Keratinocyte (primary cell): ENCODE measurements at places on chromosomes 12 and 14. TPM values are rescaled to one million over a fixed set of nuclear protein-coding genes. Genes with fewer than 3 reads are reported as not detected.

Gene HCAR2
- polyA plus RNA-seq: 8.8 to 30.1 TPM (median 18.3 TPM) in 3 replicates

- H3K27me3 ChIP-seq: no peaks in the 10 kb centered on the region
- H3K36me3 ChIP-seq: no peaks in the 10 kb centered on the region
- H3K27ac ChIP-seq: no peak overlapping the region
- no peak for DNase-seq
- H3K4me3 ChIP-seq: no peak overlapping the region
Observed at GRCh38 chr12:89507015-89507824, 17.4 kb downstream of the GALNT4 start.

GRCh38 chr14:59032826-59033225, 155.6 kb upstream of the DAAM1 start:
- DNase-seq: no peak
- no peaks in the 10 kb centered on the region for H3K27me3 ChIP-seq
- H3K27ac ChIP-seq: no peak overlapping the region
- H3K36me3 ChIP-seq: no peaks in the 10 kb centered on the region

GRCh38 chr12:52006726-52007157, at the start of gene TAMALIN:
Gene TAMALIN (plus strand): TSS chr12:52006946. CDS start chr12:52007020, 74 bp downstream.
- H3K4me1 ChIP-seq: peaks cover 3% of the 10 kb centered on the region
- peaks cover 28% of the 10 kb centered on the region for H3K27me3 ChIP-seq
- DNase-seq: no peak
- H3K36me3 ChIP-seq: no peaks in the 10 kb centered on the region

GRCh38 chr12:31970199-31970598, 11.0 kb downstream of the RESF1 start:
- H3K4me1 ChIP-seq: no peaks in the 10 kb centered on the region
- DNase-seq: no peak
- H3K27me3 ChIP-seq: no peaks in the 10 kb centered on the region
- H3K36me3 ChIP-seq: peaks cover 9% of the 10 kb centered on the region
- H3K27ac ChIP-seq: no peak overlapping the region

Gene MUCL1
- 1.1 to 2.9 TPM (median 1.4 TPM) in 3 replicates for polyA plus RNA-seq

GRCh38 chr12:98469109-98469508, 46.3 kb upstream of the TMPO start:
- no peaks in the 10 kb centered on the region for H3K27me3 ChIP-seq
- no peak overlapping the region for H3K4me3 ChIP-seq
- DNase-seq: no peak

Gene JPH4
- polyA plus RNA-seq: 0.01 to 0.04 TPM (median 0.03 TPM) in 3 replicates

Gene INHBC
- 0.04 TPM in 1 of 3 replicates, not detected in the others for polyA plus RNA-seq
